ENCODE measurements at places on chromosomes 2 and 18.
A peak's percentile ranks its signal among the peaks of the same experiment; 100 is the strongest.

GRCh38 chr18:5939801-5940667, 44.7 kb upstream of the TMEM200C start:
- DNase-seq, result no peak

DNA sequence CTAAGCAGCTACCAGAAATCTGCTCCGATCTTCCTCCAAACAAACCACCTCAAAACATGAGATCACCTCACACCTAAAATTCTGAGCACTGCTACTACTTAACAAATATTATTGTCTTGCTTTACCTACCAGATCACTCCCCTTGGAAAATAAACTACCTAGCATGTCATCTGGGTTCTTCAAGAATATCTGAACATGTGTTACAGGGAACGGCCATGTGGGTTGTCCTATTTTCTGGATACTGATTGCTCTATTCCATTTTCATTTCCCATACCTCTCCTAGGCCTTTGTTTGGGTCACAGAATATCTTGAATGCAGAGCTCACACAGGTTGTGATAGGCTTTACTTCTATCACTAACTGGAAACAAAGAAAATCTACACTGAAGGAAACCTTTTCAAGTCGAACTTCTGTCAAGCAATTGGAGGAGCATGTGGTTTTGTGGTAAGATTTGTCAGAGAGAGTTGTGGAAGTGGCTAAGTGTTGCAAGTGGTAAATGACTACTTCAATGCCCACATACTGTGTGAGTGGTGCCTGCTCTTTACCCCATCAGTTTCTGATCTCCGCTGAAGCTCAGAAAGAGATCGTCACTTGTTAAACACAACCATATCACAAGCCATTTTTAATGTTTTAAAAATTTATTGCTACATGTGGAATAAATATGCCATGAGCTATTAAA, 739.1 kb upstream of the ZEB2 start:
- no peak for DNase-seq

- no peak for DNase-seq
Measured at GRCh38 chr18:376311-376710, 108.5 kb upstream of the THOC1 start.

DNA sequence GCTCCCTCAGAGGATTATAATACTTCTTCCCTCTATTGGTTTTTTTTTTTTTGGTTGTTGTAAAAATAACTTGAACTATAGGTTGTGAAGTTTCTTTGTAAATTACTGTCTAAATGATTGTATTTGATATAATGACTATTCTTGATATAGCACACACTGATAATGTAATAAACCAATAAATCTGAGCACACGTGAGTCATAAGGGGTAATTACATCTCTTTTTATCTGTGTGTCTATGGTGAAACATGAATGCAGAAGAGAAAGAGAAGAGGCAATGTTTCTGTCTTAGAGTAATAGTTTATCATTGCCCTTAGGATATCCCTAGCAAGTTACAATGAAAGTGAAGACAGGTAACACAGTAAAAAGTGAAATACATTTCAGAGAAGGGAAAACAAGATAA, 64.1 kb upstream of the RAPGEF4 start:
- DNase-seq, result no peak

GRCh38 chr2:119260646-119261492, 37.2 kb downstream of the STEAP3 start:
- no peak for DNase-seq

DNA sequence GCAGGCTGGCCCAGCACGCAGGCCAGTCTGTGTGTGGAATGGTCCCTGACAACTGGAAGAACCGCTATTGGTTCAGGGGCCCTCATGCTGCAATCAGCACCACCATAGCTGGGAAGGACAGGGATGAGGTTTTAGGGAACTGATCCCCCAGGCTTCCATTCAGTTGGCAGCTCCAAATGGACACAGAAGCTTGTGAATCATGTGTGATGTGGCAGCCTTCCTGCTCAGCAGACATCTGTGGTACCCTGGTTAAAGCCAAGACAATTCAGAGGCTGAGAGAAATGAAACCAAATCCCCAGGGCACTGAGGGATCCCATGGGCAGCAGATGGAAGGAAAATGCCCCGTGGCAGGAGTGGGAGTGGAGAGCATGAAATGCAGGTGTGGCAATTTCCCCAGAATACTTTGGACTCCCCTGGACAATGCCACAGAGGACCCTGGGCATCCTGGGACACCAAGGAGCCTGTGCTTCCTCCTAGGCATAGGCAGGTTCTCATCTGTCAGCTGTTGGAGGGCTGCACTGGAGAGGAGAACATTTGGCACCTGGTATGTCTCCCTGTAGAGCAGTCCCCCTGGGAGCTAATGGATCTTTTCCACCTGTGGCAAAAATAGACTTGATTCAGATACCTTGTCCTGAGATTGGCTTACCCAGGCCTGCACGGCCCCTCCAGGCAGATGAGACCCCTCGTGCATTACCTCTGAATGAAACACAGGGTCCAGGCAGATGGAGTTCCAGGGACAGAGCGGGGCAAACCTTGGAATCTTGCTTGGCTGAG, 162.2 kb upstream of the BCL2L11 start:
- no peak for DNase-seq

- DNase-seq, result peak; percentile 90
Measured at GRCh38 chr2:172100935-172101820, 1.5 kb downstream of the DLX2 start.

DNA sequence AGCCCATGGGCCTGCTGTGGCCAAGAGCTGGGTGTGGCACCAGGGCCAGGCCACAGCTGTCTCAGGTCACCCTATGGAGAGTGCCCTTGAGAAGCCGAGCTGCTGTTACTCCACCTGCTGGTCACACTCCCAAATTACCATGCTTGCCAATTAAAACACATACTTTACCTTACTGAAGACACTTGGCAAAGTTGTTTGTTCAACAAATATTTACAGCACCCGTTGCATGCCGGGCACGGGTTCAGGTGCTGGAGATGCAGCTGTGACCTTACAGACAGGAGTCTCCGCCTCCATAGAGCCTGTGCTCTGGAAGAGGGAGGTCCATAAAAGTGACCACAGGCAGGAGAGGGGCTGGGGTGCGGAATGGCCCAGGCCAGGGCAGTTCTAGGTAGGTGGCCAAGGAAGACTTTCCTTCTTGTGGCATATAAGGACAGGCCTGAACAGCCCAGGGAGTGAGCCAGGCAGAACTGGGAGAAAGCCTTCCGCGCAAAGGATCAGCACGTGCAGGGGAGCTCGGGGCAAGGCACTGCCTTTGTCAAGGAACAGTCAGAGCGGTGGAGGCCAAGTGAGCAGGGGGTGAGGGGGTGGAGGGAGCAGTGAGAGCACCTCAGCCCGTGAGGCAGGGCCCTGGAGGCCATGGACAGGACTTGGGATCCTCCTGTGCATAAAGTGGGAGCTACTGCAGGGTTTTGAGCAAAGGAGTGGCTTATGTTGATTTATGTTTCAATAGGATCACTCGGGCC, 23.6 kb upstream of the RBM44 start:
- DNase-seq, result no peak

DNA sequence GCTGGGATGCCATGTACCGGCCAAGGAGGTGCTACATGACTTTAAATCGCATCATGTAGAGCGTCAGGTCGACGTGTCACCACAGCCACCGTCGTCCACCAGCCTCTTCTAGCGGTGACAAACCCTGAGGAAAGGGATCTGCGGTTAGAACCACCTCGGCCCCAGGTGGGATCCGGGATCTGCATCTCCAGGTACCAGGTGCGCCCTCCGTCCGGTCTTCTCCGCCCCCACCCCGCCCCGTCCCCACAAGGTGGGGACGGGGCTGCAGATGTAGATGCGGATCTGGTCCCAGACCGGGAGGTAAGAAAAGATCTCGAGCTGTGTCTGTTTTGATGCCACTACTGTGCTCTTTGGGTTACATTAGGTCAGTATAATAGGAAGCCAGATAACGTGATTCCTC, 38.4 kb downstream of the C1D start:
- no peak for DNase-seq

- DNase-seq, result no peak
Measured at GRCh38 chr2:217279140-217279539, 419.3 kb upstream of the TNP1 start.

GRCh38 chr2:24912986-24913385, 7.1 kb downstream of the ADCY3 start:
- no peak for DNase-seq

DNA sequence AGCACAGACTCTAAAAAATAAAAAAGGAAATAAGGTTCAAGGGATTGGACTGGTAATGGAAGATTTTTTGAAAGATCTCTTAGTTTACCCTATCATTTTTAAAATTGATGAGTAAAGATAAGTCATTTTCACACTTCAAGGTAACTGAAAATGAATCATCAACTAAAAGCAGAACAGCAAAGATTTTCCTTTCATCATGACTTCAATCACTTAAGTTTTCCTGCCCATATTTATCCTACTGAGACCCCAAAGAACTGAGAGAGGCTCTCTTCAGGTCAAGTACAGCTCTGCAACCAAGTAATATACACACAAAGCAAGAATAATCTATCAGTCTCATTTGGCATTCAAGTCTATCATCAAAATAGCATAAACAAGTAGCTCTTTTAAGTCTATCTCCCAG, 540.7 kb downstream of the METTL4 start:
- no peak for DNase-seq

DNA sequence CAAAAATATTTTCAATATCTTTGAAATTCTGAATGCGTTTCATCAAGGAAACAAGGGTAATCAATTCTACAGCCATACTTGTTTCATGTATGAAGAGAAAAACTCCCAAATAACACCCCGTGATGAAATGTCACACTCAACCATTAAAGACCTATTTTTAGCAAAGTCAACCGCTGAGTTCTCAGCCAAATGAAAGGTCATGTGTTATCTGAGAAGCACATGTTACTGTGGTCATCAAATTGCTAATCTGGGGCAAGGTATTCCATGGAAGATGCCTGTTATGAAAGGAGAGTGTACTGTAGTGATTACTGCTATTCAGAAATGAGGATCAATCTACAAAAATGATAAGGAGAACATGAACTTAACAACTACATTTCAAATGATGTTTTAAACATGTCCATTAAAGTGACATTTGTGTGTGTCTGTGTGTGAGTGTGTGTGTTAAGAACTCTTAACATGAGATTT, 126.7 kb downstream of the BCL2 start:
- no peak for DNase-seq

GRCh38 chr2:99079226-99079625, 62.3 kb upstream of the C2orf15 start:
- DNase-seq, result no peak

DNA sequence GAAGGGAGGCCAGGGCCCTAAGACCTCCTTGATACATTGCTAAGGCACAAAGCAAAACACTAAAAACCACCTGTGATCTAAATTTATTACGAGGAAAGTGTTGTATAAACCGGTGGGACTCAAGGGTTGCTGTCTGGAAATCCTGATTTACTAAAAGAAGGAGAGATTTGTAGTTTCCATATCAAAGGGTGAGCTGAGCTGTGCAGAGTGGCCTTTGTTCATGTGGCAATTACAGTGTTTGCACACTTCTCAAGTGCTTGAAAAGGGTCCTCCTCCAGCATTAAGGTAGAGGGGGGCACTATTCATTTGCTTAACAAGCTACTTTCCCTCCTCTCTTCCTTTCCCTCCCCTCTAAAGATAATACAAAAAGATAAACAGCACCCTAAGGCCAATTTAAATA, 30.5 kb upstream of the ITGA4 start:
- peak; percentile 38 for DNase-seq

GRCh38 chr2:220442012-220442411, 814.6 kb downstream of the SLC4A3 start:
- DNase-seq, result no peak

DNA sequence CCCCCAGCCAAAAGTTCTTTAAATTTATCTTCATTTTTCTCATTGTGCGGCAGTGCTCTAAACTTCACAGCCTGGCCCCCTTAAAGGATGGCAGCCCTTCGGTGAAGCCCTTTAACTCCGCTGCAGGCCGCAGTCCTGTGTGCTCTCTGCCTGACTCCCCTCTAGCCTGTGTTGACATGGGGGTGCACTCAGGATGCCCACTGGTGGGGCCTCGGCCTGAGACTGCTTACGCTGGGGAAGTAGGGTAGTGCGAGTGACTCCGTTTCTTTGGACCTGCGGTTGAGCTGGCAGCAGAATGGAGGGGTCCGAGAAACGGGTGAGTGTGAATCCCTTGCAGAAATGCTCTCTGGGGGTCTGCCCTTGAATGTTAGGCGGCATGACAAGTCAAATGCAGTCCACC, 5.6 kb downstream of the RAB12 start:
- no peak for DNase-seq

GRCh38 chr18:46344416-46345180, 240.4 kb downstream of the HAUS1 start:
- DNase-seq, result no peak

- no peak for DNase-seq
Measured at GRCh38 chr2:179298666-179299065, 34.0 kb upstream of the SESTD1 start.

DNA sequence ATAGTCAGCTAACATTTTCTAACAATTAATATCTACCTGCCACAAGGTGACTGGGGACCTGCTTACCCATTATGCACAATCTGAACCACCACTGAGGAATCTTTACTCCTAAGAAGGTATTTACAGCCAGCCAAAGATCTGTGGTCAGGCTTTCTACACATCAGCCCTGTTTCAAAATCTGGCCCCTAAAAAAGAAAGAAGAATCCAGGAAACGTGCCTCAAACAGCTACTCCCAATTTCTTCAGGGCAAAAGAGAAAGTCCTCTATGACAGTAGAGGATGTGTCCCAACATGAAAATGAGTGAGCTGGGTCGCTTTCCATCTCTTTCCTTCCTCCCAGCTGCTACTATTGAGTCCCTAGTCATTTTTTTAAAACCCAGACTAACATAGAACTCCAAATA, 79.5 kb downstream of the EPB41L3 start:
- no peak for DNase-seq

DNA sequence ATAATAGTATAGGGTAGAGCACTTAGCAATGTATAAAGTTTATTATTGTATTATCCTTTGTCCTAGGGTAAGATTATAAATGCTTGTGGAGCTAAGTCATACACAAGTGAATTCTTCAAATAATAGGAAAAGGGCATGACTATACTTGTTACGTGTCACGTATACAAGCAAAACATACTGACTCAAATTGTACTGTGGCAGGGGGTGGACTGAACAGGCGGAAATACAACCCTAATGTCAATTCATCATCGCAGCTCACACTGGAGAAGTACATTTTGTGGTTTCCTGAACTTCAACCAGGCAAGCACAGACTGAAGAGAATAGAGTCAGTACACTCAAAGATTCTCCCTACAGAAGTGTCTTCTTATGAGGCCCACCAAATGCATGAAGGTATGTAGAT, 201.0 kb downstream of the MBD2 start:
- DNase-seq, result no peak

All from COR-L47 (cell line).